Motor neuron (in vitro differentiated cells): ENCODE measurements at places on chromosomes 16 and 17.
A peak's percentile ranks its signal among the peaks of the same experiment; 100 is the strongest.

DNA sequence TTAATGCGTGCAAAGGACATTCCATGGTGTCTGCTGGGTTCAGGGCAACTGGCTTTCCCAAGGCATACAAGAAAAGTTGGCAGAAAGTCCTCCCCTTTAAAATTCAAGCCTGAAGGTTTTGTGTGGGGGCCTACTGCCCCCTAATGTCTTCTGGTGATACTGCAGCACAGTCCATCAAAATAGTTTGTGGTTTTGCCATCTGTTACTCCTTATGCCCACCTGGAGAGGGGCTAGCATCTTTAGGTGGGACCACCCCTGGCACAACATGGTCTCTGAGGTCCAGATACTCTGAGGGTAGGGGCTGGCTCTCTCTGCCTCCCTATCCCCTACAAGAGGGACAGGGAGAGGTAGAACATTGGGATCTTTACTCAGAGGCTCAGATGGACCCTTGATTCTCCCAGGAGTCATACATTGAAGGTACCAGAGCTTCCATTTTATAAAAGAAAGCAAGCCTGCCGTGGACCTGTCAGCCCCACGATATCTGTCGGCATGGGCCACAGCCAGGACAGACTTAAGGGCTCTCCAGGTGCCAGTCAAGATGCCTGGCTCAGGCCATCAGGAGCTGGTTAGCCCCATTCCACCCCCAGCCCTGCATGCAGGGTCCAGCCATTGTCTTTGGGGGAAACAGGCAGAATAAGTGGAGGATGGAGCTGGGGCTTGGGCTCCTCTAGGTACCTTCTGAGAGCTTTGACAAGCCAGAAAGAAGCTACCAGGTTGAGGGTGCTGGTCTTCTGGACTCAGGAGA, 6.3 kb downstream of the ESRP2 start:
- ATAC-seq: no peak

GRCh38 chr16:53530046-53530445, 27.0 kb upstream of the AKTIP start:
- ATAC-seq: no peak

GRCh38 chr17:74971842-74972106, 785 bp downstream of the HID1 start:
- ATAC-seq: no peak

DNA sequence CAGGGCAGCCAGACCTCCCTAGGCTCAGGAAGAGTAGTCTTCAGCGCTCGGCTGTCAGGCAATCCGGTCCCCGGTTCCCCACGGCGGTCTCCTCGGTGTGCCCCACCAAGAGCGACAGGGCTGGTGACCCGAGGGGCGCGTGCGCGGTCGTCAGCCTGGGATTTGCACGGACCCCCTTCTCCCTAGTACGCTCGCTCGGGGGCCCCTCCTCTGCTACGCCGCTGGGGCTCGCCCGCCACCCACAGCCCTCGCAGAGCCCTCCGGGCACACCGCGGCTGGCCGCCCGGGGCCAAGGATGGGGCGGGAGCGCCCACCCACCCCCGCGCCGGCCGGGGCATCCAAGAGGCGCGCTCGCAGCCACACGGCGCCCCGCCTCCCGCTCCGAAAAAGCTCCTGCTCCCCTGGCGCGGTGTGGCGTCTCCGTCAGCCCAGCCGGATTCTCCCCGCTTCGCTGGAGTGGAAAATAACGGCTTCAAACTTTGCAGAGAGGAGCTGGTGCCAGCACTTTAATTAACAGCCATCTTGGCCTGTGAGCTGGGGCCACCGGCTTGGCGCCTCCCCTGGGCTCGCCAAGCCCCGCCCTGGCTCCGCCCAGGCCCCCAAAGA, 2.1 kb upstream of the C1QL1 start:
- peak; percentile 5 for ATAC-seq

DNA sequence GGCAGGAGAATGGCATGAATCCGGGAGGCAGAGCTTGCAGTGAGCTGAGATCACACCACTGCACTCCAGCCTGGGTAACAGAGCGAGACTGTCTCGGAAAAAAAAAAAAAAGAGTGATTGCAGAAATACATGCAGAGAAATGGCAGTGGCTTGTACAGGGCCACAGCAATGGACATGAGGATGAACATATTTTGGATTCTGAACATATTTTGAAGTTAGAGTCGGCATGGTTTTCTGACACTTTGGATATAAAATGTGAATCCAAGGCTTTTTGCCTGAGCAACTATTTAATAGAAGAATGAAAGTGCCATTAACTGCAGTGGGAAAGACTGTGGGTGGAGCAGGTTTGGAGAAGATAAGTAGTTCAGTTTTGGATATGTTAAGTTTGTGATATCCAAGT, 35.8 kb downstream of the CPD start:
- no peak for ATAC-seq

DNA sequence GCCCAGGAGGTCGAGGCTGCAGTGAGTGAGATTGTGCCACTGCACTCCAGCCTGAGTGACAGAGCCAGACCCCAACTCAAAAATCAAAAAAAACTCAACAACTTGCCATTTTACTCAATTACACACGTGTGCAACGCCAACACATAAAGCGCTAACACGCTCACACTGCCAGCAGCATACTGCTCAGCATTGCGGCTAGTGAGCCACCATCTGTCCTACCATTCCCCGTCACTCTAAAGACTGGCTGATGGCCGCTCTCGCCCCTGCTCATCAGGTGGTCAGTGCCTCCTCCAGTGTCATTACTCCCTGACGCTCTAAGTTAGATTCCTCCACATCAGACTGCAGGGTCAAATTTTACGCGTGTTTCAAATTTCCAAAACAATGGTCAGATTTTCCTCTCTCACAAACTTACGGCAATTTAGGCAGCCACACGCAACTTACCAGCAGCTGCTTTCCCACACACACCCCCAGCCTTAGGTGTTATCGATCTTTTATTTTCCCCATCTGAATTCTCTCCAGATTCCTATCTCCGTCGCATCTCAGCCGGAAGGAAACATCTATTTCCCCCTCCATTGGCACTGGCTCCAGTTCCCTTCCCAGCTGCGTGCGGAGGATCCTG, 240.8 kb downstream of the C16orf95 start:
- ATAC-seq: no peak
